ENCODE measurements at places on chromosomes 4 and X.
A peak's percentile ranks its signal among the peaks of the same experiment; 100 is the strongest.

DNA sequence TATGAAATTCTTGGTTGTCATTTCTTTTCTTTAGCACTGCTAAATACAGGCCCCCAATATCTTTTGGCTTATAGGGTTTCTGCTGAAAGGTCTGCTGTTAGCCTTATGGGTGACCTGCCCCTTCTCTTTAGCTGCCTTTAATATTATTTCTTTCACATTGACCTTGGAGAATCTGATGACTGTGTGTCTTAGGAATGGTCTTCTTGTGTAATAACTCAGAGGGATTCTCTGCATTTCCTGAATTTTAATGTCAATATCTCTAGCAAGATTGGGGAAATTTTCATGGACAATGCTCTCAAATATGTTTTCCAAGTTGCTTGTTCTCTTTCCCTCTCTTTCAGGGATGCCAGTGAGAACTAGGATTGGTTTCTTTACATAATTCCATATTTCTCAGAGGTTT lies 292.4 kb downstream of the SLC7A11 start:
- no peak for DNase-seq

- DNase-seq, result no peak
These were observed 1314.0 kb downstream of the PCDH19 start for GRCh38 chrX:99095965-99096635.

DNA sequence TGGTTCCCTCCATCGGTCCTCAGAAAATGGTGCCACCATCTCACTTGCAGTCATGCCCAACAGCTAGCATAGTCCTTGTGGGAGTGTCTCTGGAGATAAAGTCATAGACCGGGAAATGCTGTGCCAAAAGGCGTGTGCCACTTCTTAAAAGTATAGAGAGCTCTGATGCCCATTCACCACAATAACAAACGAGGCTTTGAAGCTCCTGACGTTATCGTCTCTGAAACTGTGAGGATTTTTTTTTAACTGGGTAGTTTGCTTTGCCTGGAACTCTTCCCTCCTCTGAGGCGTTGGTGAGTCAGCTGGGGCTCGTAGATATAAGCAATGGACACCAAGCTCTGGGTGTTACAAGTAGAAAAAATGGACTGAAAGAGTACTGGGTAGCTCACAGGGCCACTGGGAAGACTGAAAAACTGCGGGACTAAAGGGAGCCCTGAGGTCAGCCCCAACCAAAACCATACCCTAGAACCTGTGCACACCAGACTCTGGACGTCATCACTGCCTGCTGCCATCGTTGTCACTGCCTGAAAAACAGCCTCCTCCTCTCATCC lies 89.4 kb upstream of the TRIM2 start:
- peak; percentile 55 for DNase-seq

DNA sequence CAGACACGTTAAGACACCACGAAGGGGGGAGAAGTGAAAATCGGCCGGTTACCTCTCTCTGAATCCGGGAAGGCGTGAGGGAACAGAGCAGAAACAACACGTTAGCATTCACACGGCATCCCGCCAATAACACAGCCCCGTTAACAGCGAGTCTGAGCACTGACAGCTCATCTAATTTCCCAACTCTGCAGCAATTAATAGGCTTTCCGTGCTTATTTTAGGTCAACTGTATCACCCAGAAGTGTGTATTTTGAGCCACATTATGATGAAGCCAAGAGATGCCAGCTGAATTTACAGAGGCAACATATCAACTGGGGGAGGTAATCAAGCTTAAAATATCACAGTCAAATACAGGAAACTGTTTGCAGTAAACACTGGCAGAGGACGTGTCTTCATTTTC lies 92.6 kb downstream of the NSUN7 start:
- DNase-seq, result no peak

- DNase-seq, result no peak
These were observed 16.2 kb downstream of the SLC16A2 start for GRCh38 chrX:74437530-74437929.

DNA sequence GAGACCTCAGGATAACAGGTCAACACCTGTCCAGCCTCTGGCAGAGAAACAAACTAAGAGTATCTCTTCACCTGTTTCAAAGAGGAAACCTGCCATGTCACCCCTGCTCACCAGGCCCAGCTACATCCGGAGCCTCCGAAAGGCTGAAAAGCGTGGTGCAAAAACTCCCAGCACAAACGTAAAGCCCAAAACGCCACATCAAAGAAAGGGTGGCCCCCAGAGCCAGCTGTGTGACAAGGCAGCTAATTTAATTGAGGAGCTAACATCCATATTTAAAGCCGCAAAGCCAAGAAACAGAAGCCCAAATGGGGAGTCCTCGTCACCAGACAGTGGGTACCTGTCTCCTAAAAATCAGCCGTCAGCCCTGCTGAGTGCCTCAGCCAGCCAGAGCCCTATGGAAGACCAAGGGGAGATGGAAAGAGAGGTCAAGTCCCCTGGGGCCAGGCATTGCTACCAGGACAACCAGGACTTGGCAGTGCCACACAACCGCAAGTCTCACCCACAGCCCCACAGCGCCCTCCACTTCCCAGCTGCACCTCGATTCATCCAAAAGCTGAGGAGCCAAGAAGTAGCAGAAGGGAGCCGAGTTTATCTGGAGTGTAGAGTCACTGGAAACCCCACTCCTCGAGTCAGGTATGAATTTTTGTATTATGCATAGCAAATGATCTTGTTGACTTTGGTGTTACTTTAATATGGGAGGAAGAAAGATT lies 15.1 kb downstream of the PALLD start:
- DNase-seq, result peak; percentile 36

DNA sequence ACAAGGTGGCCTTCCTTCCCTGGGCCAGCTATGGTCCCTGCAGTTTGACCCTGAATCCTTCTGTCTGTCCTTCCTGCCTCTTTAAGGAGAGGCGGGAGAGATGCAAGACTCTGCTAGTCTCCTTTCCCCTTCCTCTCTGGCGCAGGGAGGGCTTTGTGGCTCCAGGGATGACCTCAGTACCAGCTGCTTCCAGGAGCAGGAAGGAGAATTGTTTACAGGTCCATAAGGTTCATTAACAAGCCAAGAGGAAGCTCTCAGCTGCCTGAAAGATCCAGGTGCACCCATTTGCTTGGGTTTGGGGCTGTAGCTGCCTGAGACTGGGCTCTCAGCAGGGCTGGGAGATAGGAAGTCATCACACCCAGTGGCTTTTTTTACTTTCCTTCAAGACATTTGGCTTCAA lies 4.0 kb upstream of the FATE1 start:
- no peak for DNase-seq

- no peak for DNase-seq
These were observed 185.2 kb downstream of the UNC5C start for GRCh38 chr4:95363559-95363925.

DNA sequence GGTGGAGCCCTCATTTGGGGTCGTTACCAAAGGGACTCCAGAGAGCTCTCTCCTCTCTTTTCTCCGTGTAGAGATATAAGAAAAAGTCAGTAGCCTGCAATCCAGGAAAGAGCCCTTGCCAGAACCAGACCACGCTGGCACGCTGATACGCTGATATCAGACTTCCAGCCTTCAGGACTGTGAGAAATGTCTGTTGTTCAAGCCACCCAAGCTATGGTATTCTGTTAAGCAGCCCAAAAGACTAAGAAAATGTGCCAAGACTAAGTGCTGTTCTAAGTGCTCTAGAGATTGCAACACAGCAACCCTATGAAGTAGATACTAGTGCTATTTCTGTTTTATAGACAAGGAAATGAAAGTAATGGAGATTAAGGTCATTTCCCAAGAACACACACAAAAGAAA lies 205.7 kb downstream of the CAMK2D start:
- DNase-seq, result no peak

DNA sequence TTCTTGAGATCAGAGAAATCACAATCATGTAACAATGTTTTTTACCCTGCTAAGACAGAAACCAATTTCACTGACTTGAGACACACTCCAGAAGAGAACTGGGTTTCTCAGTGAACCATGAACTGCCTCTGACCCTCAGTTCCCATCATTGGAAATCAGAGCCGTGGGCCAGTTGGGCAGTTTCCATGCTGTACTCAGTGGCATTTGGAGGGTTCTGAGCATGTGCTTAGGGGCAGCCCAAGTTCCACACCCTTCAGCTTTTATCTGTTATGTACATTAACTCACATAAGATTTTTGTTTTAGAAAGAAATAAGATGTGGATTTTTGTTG lies 77.9 kb downstream of the BTC start:
- DNase-seq, result no peak

DNA sequence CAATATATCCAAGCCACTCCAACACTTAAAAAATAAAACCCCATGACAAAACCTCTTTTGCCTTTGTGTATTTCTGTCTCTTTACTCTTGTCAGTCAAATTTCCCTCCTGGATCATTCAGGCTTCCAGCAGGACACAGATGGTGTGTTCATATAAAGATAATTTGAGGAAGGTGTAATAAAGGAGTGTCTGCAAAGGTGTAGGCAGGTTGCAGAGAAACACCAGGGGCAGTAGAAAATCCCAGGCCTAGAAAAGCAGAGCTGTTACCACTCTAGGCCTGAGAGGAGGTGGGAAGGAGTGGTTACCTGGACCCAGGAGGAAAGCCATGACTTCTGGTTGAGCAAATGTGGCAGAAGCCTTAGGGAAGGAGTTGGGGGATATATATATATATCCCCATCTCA lies 28.8 kb downstream of the CHRNA9 start:
- no peak for DNase-seq

DNA sequence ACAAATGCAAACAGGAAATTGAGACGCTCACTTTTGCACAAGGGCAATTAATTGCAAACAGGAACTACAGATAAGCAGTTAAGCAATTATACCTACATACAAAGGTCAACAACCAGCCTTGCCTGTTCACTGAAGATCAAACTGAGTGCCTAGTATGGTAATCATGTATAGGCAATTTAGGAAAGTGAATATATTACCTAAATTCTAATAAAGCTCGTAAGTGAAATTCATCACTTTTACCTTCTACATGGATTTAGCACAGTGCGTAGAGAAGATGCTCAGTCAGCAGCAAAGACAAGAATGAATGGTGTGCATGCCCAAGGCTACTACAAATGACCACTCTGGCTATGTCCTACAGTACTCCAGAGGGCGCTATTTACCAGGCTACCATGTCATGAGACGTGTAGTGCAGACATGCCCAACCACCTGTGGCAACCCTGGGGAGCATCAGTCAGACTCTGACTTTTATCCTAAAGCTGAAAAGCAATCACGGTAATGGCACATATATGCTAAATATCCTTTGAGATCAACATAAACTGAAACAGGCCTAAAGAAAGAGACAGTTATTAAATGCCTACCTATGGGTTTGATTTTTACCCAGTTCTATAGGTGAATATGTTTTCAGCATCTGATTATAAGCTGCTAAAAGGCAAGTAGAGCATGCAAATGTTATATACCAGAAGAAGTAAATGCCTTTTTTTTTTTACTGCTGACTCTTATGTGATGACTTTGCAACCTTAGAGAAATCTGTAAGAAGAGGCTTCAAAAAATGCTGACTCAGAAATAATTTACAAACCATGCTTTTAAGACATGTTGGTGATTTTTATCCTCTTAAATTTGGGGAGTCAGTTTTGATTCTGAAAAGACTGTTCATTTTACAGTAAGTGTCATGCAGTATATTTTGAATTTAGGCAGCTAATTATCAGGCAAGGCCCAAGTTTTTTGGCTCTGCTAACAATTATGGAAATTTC lies 178.0 kb downstream of the PPP3CA start:
- peak; percentile 32 for DNase-seq

DNA sequence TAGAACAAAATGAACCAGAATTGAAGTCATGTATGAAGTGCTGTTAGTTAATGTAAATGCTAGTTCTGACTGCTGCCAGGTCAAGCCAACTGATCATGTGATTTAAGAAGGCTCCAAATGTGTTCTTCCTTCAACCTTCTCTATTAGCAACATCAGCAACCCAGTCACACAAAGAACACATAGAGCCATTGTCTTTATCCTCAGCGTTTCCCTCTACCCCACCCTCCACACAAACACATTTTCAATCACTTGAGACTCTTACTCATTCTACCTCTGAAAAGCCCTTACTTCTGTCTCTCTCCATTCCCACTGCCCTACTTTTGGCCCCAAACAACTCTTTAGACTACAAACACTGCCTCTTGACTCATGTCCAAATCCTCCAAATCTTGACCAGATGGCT lies 89.7 kb upstream of the KDR start:
- DNase-seq, result no peak

DNA sequence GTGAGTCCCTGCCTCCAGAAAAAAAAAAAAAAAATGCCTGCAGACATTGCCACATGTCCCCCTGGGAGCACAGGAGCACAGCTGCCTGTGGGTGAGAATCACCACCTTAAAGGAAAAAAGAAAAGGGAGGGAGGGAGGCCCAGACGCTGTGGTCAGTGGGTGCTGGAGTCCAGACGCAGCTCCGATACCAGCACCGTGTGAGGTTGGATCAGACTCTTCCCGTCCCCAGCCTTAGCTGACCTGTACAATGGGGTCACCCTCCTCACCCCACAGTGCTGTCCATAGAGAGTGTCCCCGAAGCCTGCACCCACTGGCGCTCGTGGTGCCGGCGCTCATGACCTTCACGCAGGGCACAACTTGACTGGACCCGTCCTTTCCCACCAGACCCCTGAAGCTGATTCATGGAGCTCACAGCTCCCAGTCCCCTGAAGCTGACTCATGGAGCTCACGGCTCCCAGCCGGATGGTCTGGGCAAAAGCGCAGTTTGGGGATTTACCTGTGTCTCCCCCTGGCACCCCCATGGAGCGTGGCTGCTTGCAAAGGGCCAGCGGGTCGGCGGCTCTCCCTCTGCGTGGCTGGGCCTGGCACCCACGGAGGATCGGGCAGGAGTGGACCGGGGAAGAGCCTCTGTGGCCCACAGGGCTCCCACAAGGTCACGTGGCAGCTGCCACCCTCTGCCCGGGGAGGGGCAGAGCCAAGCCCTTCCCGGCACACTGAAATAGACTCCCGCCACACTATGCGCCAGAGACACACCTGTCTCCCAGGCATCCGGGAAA lies 31.4 kb downstream of the ABLIM2 start:
- DNase-seq, result no peak

GRCh38 chr4:144374065-144374464 lies 233.5 kb upstream of the GYPA start:
- no peak for DNase-seq

GRCh38 chr4:113574636-113575103 lies 186.9 kb downstream of the CAMK2D start:
- DNase-seq, result no peak

GRCh38 chr4:5955856-5956255 lies 62.4 kb downstream of the C4orf50 start:
- DNase-seq, result no peak

GRCh38 chr4:19650903-19651864 lies 600.5 kb upstream of the SLIT2 start:
- no peak for DNase-seq

- DNase-seq, result no peak
These were observed at the start of gene NHSL2 for GRCh38 chrX:71910643-71910985. NHSL2 (plus strand) TSS chrX:71910845.

- no peak for DNase-seq
These were observed 99.0 kb upstream of the GPR34 start for GRCh38 chrX:41589634-41590270.

GRCh38 chrX:96182366-96182765 lies 502.3 kb upstream of the DIAPH2 start:
- DNase-seq, result no peak

DNA sequence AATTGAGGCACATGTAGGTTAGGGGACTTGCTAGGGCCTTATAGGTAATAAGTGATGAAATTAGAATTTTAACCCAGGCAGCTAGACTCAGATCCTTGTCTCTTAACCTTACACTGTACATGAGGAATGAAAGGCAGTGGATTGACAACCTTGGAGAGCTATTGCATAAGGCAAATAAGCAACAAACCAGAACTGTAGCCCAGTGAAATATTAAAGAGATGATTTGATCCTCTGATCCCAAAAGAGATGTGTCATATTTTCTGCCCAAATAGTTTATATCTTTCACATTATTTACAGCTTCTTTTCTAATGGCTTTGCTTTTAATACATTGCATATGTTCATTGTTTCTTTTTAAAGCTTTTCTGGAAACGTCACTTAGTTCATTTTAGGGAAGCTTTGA lies 252.6 kb downstream of the ANK2 start:
- DNase-seq, result no peak
